ENCODE measurements at places on chromosomes 11 and 22.

DNA sequence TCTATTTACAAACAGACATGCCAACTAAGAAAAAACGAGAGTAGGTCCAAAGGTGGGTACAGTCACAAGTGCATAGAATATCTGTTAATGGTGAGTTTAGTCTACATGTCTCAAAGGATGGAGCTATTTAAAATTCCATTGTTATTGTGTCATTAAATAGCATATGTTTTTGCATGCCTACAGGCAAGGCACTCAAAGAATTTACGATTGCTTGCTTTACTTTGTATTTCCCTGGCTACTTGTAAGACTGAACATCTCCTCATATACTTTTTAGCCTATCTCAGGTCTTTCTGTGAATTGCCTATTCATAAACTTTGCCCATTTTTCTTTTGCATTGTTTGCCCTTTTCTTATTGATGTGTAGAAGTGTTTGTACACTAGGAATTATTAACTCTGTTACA is 39.7 kb downstream of the DEUP1 start:
- no peak for DNase-seq

- DNase-seq: no peak
Measured at GRCh38 chr11:16841481-16841880, 103.0 kb downstream of the C11orf58 start.

- DNase-seq: no peak
Measured at GRCh38 chr11:115522302-115522701, 18.1 kb upstream of the CADM1 start.

- no peak for DNase-seq
Measured at GRCh38 chr11:91396236-91397133, 828.1 kb upstream of the FAT3 start.

DNA sequence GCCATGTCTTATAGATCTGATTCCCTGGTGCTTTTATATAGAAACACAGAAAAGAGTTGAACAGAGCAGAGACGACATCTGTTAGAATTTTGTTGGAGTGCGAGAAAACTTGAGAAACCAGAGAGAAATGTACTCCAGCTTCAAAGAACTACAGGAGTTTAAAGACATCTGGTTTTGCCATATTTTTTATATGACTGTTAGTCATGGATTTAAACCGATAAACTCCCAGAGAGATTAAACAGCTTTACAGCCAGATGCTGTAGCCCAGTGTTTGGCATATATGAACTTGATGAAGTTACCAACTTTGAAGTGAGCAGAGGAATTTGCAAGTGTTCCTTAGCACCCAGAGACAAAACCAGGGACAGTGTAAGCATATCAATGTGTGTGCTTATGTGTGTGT is 1083.1 kb downstream of the LRRC4C start:
- DNase-seq: no peak

GRCh38 chr11:26963764-26964163 is 30.1 kb upstream of the FIBIN start:
- DNase-seq: no peak

Data from stimulated activated CD8-positive, alpha-beta memory T cell treated with anti-CD3 and anti-CD28 coated beads, Interleukin-7, amount 100 ng/mL, for 1 hour (primary cell).